ENCODE measurements at places on chromosomes 3 and 15.

DNA sequence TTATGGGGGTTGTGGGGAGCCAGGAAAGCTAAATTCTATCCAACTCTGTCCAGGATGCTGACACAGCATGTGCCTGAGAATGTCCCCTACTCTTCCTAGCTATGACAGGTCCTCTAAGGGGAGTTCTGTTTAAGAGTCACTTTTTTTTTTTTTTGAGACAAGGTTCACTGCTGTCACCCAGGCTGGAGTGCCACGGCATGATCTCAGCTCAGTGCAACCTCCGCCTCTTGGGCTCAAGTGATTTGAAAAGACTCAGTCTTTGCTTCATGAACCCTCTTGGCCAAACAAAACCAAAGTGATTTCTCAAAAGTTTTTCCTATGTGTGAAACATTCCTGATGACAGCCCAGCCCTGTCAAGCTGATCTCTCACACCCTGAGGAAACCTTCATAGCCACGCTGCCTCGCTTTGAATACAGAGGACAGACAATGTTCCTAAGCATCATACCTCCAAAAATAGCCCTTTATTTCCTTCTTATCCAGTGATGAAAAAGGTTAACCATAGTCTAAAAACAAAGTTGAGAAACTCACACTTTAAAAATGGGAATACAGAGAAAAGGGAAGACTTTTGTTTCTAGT lies 105.5 kb upstream of the PROK2 start:
- no peak for DNase-seq

- no peak for DNase-seq
Measured at GRCh38 chr3:44682182-44682896, 30.1 kb upstream of the ZNF502 start.

- no peak for DNase-seq
Measured at GRCh38 chr15:74050556-74051234, 31.7 kb downstream of the GOLGA6A start.

- DNase-seq: no peak
Measured at GRCh38 chr3:149812165-149812605, 830 bp upstream of the RNF13 start.

- DNase-seq: no peak
Measured at GRCh38 chr3:127492426-127492825, 98.1 kb downstream of the TPRA1 start.

- no peak for DNase-seq
Measured at GRCh38 chr15:34904527-34904926, 65.0 kb downstream of the AQR start.

GRCh38 chr3:135199137-135199536 lies 404.1 kb downstream of the EPHB1 start:
- DNase-seq: no peak

DNA sequence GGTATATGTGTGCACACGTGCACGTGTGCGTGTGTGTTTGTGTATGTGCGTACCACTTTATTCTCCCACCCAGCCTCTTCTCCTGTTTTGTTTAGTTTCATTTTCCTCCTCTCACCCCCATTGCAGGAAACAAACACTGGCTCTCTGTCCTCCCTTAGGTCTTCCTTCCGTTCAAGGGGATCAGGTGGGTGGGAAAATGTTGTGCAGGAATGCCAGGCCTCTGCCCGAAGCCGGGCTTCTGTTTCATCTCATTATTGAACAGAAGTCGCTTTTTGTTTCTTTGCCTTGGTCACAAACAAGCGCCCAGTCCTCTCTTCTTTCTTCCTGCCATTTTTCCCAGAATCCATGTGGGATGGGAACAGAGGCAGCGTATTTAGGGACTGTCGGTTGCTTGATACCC lies 69.6 kb downstream of the IGF1R start:
- DNase-seq: no peak

DNA sequence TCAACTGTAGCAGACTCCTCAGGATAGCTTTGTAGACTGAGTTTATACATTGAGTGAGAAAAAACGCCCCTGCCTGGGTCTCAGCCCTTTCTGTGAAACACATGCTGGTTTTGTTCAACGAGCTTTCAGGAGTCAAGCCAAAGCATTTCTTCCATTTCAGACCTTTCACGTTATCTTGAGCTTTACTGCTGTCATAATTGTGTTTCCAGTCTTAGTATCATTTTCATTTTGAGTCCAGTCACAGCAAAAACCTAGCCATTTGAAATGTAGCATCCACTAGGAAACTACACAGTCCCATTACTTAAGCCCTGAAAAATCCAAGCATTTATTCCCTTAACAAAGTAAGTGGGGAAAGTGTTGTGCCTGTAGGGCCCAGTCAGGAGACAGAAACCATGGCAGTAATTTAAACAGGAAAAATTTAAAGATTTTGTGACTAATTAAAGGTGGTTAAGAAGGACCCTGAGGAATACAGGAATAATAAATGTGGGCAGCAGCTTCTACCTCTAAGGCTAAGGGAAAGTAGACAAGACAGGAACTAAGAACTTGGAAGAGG lies 110.1 kb upstream of the ABHD17C start:
- no peak for DNase-seq

All from GM19239 (cell line).